ENCODE measurements at places on chromosomes 7 and 10.

DNA sequence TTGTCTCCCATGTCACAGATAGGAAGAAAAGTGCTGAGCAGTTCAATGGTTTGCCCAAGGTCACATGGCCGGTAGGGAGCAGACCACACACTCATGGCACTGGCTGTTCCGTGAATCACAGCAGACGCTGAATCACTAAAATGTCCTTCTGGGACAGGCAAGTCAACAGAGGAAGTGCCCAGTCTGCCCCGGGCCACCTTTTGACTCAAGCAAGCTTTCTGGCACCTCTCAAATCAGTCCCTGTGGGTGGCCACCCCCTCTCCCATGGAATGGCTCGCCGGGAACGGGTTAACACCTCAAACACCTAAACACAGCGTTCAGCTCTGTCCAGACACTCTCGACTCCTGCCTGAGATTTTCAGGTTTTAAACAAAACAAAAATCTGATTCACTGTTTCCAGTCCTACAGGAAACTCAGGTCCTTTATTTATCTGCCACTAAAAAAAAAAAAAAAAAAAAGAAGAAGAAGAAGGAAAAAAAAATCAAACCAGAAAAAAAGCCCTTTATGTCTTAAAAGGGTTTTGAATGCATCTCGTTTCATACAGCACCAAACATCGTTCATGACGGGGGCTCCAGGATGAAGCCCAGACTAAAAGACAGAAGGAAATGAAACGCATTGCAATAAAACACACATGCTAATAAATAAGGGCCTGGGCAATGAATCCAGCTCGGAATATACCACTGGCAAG lies 15.5 kb downstream of the CARD11 start:
- peak; percentile 17 for DNase-seq

DNA sequence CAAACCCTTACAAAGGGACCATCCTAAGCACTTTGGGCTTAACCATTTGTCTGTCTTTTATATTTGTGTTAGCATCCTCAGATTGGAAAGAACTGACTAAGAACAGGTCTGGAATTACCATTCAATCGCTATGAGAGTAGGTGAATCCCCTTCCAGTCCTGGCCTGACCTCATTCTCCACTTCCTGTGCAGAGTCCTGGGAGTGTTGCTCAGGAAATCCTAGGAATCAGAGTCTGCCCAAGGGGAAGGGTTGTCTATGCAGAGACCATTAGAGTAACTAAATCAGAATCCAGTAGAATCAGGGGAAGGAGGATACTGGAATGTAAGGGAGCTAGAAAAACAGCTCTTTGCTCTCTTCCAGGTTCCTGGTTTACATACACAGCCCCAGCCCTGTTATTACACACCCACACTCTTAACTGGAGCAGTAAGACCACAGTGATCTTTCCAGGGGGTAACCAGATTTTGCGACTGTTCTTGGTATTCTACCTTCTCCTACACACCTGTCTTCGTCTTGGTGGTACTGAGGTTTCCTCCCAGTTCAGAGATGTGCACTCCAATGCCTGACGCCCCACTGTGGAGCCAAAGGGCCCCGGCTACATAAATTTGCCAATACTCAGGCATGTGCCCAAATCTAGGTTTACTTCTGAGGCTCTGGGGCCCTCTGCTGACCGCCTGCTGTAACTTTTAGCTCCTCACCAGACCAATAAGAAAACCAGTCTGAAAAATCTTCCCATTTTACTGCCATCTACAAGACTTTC lies 103.7 kb downstream of the RNF216 start:
- no peak for DNase-seq

- no peak for DNase-seq
These were observed 4.9 kb upstream of the UPK3B start for GRCh38 chr7:76505168-76506080.

- no peak for DNase-seq
These were observed 4.7 kb upstream of the PYROXD2 start for GRCh38 chr10:98419469-98420261.

- DNase-seq = peak; percentile 64
These were observed 65.5 kb downstream of the CUX1 start for GRCh38 chr7:101882595-101883564.

GRCh38 chr10:62647375-62648092 lies 157.0 kb upstream of the ADO start:
- DNase-seq = no peak

DNA sequence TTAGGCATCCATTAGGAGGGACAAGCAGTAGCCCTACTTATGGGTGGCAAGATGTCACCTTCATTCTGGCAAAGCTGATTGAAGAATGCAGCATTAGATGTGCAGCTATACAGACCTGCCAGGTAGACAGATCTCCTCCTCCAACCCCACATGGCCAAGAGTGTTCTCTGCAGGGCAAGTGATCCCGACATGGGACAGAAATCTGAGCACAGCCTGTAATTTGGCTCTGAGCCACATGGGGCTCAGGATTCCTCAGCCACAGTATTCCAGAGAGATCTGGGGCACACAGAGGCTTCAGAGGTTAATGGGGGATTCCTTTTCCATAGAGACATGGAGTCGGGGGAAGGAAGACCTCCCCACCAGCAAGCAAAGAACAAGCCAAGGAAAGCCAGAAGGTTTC lies 58.7 kb upstream of the GDF10 start:
- DNase-seq = no peak

GRCh38 chr7:42674541-42674940 lies 237.3 kb downstream of the C7orf25 start:
- DNase-seq = no peak

DNA sequence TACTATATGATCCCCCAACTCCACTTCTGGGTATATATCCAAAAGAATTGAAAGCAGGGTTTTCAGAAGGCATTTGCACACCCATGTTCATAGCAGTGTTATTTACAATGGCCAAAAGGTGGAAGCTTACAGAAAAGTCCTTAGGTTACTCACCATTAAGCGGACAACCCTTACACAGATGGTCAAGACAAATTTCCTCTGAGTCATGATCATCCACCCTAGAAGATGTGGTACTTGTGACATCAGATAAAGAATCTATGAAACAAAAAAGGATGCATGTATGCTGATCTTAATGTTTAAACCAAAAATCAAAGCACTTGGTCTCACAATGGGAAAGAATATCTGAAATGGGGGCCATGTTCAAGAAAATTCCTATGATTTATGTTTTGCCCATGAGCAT lies 31.1 kb downstream of the ZC3HAV1 start:
- no peak for DNase-seq

- no peak for DNase-seq
These were observed 2.3 kb upstream of the CTTNBP2 start for GRCh38 chr7:117875566-117875965.

DNA sequence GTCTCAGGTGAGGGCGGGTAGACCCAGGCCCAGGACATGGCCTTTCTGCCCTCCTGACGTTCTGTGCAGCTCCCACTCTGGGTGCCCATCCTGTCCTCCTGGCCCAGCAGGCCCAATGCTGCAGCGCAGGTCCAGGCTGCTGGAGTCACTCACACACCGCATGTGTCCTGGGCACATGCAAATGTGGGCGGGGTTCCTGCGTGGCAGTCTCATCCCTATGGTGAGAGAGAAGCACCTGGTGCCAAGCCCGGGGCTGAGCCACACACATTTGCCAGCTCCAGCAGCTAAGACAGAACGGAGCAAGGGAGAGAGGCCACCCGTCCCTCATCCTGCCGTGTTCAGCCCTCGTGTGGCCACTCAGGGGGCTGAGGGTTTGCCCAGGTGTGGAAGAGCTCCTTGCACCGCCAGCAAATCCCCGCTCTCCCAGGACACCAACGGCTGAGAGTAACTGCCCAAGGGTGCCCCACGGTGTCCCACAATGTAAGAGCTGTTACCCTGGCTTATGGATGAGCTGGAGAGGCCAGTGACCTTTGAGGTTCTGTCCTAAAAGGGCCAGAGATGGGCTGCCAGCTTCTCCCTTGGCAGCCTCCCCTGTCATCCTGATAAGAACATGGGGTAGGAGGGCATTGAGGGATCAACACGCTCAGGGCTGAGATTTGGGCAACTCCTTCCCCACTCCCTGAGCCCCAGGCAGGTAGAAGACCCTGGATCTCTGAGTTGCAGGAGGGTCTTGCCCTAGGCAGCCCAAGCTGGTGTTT lies 4.4 kb downstream of the FUOM start:
- no peak for DNase-seq

DNA sequence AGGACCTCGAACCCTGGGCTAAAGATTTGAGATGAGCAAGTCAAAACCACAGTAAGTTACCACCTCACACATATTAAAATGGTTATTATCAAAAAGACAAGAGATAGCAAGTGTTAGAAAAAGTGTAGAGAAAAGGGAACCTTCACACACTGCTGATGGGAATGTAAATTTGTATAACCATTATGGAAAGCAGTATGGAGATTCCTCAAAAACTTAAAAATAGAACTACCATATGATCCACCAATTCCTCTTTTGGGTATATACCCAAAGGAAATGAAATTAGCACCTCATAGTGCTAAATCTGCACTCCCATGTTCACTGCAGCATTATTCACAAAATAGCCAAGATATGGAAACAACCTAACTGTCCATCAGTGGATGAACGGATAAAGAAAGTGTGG lies 20.8 kb upstream of the FRA10AC1 start:
- no peak for DNase-seq

DNA sequence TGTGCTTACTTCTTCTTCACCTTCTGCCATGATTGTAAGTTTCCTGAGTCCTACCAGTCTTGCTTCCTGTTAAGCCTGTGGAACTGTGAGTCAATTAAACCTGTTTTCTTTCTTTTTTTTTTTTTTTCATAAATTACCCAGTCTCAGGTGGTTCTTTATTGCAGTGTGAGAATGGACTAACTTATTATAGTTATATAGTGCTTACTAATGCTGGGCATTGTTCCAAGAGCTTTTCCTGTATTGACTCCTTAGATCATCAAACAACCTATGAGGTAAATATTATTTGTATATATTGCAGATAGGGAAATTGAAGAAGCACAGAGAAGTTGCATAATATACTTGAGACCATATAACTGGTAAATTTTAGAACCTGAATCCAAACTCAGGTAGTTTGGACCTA lies 98.1 kb downstream of the MBL2 start:
- DNase-seq = no peak

GRCh38 chr10:113199459-113199858 lies 249.4 kb downstream of the TCF7L2 start:
- no peak for DNase-seq

- no peak for DNase-seq
These were observed 73.9 kb downstream of the ADRA2A start for GRCh38 chr10:111150691-111151090.

GRCh38 chr10:17838080-17838648 lies 29.0 kb downstream of the MRC1 start:
- DNase-seq = no peak

DNA sequence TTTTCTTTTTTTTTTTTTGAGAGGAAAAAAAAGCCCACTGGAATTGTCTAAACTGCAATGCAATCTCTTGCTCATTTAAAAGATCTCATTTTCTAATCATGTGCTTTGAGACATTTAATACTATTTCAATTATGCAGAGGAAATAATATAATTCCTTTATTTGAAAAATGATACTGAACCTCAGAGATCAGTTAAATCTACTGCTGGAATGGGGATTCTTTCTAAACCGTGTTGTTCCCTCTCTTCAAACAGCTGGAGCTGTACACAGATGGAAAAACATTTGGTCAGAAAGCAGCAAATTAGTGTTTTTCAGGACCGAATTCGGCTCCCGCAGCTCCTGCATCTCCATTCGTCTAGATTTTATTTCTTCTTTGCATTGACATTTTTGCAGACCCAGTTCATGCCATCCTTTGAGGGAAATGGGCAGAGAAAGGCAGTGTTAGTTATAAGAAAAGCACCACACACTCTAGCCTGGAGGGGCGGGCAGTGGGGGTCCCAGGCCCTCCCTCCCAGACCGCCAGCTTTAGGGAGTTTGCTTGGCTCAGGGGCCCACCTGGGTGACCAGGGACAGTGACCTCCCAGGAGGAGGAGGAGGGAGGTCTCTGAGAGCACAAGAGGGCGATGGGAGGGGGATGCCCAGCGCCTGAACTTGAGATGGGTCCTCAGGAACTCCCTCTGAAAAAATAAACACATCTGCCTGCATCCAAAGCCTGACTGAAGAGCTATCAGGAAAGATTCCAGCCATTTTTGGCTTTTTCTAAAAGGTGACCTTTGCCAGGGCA lies 32.4 kb downstream of the TRIM8 start:
- no peak for DNase-seq

GRCh38 chr7:133778472-133778871 lies 348.7 kb upstream of the LRGUK start:
- DNase-seq = no peak

- no peak for DNase-seq
These were observed 131.9 kb downstream of the CALCR start for GRCh38 chr7:93442478-93443224.

GRCh38 chr10:73992899-73993788 lies 4.8 kb upstream of the VCL start:
- DNase-seq = no peak

- DNase-seq = no peak
These were observed 77.8 kb downstream of the TCF7L2 start for GRCh38 chr10:113027574-113028455.

GRCh38 chr10:125015356-125015944 lies 73.5 kb downstream of the ZRANB1 start:
- no peak for DNase-seq

GRCh38 chr7:96649981-96650380 lies 59.7 kb downstream of the SEM1 start:
- no peak for DNase-seq

DNA sequence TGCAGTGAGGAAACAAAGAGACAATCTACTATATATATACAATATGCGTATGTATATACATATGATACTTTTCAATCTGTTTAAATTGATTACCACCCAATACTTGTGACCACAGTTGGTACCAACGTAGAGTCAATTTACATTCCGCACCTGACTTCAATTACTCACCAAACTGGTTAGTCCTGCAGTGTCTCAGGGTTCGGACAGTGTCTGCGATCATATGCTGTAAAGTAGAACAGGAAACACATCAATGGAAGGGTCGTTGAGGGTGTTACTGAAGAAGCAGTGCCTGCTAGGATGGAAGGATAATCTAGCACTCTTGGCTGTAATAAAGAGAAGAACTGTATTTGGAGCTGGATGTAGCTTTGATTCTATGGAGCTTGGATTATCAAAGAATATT lies 179.7 kb upstream of the CDCA7L start:
- no peak for DNase-seq

- no peak for DNase-seq
These were observed 10.9 kb upstream of the BHLHA15 start for GRCh38 chr7:98200364-98200763.

- DNase-seq = no peak
These were observed 1.1 kb upstream of the FAM53B start for GRCh38 chr10:124745252-124745651.

GRCh38 chr7:121669144-121669543 lies 203.8 kb upstream of the PTPRZ1 start:
- no peak for DNase-seq
